Upper lobe of right lung (tissue), 1 donor: ENCODE measurements at places on chromosomes 12 and 14. TPM values are rescaled to one million over a fixed set of nuclear protein-coding genes. Genes with fewer than 3 reads are reported as not detected.

DNA sequence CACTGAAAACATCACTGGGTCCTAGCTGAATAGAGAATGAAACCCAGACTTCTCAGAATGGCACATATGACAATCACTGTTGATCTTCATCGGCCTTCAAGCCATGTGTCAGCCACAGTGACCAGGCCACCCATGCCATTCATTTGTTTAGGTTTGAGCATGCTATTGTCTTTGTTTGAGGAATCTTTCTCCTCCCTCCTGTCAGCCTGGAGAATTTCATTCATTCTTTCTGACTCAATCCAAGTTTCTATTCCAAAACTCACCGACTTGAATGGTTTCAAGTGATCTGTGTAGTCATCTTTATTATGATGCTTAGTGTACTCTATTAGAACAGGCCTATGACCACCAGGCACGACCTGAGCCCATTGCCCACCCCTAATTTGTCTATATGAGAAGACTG lies 106.3 kb downstream of the ETNK1 start:
- no peak for DNase-seq
- peaks cover 11% of the 10 kb centered on the region for H3K4me1 ChIP-seq
- no peaks in the 10 kb centered on the region for H3K36me3 ChIP-seq
- H3K4me3 ChIP-seq: no peak overlapping the region
- H3K27ac ChIP-seq: no peak overlapping the region

GRCh38 chr12:122999986-123000420 lies 19.5 kb downstream of the ARL6IP4 start:
- no peak overlapping the region for H3K27ac ChIP-seq
- no peaks in the 10 kb centered on the region for H3K4me1 ChIP-seq
- no peak overlapping the region for H3K4me3 ChIP-seq
- no peak for DNase-seq
- H3K27me3 ChIP-seq: no peaks in the 10 kb centered on the region

GRCh38 chr12:72234886-72235285 lies 37.3 kb upstream of the TRHDE start:
- no peak for DNase-seq
- no peaks in the 10 kb centered on the region for H3K27me3 ChIP-seq
- no peak overlapping the region for H3K27ac ChIP-seq
- no peak overlapping the region for H3K4me3 ChIP-seq
- no peaks in the 10 kb centered on the region for H3K4me1 ChIP-seq

- H3K27ac ChIP-seq: no peak overlapping the region
- no peak overlapping the region for H3K4me3 ChIP-seq
- no peaks in the 10 kb centered on the region for H3K36me3 ChIP-seq
- no peaks in the 10 kb centered on the region for H3K4me1 ChIP-seq
Measured at GRCh38 chr12:25800101-25800500, 158.4 kb upstream of the RASSF8 start.

DNA sequence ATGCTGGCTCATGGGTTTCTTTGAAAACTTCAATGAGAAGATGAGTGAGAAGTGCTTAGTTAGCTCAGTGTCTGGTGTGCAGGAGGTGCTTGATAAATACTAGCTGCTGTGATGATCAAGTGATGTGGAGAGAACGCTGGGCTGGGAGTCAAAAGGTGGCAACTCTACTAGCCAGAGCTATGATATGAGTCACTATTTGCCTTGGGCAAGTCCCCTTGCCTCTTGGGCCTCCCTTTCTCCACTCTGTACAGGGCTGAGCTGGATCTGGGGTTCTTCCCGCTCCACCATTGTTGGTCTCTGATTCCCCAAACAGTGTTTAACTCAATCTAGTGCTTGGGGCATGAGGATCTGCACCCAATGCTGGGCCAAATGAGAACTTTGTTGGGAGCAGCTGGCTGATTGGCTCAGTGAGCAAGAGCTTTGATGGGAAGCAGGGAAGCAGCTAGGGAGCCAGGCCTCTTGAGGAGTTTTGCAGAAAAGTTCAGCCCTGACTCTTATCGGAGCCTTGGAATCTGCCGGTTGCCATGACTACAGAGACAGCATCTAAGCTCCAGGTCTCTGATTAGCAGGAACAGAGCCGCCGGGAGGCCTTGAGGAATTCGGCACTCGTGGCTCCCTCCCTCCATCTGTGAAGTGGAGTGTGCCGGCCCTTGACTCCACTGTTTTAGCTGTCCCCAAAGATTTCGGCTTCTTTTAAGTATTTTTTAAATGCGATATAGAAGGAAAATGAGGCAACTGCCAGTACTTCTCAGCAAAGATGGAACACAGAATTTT lies 82.1 kb upstream of the HSPB8 start:
- peaks cover 8% of the 10 kb centered on the region for H3K27me3 ChIP-seq
- no peak overlapping the region for H3K27ac ChIP-seq
- H3K36me3 ChIP-seq: no peaks in the 10 kb centered on the region
- DNase-seq: no peak
- H3K4me3 ChIP-seq: no peak overlapping the region
- H3K4me1 ChIP-seq: no peaks in the 10 kb centered on the region

Gene FGF6
- total RNA-seq: not detected

Gene ASPG
- 5.3 TPM for total RNA-seq
